ENCODE measurements at places on chromosomes 5 and 9.

- DNase-seq: no peak
Observed at GRCh38 chr5:154642499-154643245, 112.5 kb upstream of the LARP1 start.

DNA sequence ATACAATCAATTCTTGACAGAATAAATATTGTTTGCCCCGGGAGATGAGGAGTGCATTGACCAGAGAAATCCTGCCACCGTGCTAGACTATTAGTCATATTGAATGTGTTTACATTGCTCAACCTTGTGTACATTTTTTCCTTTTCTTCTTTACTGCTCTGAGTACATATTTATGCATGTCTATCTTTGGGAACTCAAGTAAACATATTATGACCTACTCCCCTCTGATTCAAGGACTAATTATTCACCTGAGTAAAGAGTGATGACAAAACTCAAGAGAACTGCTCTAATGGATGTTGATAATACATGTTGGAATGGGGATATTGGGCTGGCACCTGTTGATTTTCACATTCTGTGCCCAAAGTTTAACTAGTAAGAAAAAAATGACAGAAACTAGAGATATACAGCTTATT lies 3.9 kb upstream of the SPINK1 start:
- DNase-seq: no peak

DNA sequence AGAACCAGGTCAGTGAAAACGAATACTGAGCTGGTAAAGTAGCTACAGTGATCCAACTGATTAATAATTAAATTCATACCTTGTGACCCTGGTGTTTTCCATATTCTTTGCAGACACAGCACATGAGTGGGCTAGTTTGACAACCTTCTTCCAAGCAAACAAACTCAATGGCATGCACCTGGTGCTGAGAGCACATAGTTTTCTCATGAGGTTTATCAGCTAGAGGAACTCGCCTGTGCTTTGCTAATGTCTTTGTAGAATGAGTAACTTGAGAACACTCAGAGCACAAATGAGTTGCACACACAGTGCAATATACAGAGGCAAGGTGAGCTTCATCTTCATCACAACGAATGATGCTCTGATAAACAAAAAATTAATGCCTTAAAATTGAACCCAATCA lies 12.6 kb downstream of the TRIM23 start:
- DNase-seq: no peak

DNA sequence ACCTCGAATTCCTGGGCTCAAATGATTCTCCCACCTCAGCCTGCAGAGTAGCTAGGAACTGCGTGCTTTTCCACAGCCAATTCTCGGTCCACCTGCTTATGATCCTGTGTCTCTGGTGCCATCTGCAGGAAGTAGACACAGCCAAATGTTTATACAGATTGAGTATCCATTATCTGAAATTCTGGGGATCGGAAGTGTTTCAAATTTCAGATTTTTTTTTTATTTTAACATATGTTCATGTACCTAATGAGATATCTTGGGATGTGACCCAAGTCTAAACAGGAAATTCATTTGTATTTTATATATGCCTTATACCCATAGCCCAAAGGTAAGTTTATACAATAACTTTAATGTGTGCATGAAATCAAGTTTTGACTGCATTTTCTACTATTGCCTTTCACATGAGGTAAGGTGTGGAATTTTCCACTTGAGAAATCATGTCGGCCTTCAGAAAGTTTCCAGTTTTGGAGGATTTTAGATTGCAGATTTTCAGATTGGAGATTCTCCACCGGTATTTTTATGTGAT lies 89.5 kb downstream of the ESM1 start:
- no peak for DNase-seq

- no peak for DNase-seq
Observed at GRCh38 chr5:36297653-36298052, 4.0 kb downstream of the RANBP3L start.

DNA sequence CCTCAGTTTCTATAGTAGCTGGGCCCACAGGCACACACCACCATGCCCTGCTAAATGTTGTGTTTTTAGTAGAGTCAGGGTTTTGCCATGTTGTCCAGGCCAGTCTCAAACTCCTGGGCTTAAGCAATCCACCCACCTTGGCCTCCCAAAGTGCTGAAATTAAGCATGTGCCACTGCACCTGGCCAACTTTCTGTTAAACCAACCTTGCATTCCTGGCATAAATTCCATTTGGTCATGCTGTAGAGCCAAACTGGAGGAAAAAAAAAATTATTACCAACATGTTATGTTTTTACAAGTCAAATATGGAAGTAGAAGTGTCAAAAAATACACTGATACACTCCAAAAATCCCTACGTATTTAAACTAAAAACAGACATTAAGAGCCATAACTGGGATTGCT lies 54.1 kb downstream of the ERMP1 start:
- no peak for DNase-seq

DNA sequence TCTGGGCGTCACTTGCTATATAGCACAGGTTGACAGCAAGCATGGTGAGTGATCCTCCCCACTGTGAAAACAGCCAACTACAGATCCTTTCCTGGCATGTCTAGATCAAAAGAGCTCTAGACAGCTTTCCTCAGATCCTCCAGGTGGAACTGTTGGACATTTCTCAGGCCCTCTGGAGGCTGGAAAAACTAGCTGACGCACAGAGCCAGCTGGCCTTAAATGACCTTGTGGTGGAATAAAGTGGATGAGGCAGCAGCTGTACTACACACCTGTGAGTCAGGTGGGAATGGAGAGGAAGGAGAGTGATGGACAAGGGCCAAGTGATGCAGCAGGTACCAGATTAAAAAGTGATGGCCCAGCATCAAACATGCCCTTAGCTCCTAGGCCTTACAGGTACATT lies 172.7 kb downstream of the TRIM32 start:
- DNase-seq: no peak

DNA sequence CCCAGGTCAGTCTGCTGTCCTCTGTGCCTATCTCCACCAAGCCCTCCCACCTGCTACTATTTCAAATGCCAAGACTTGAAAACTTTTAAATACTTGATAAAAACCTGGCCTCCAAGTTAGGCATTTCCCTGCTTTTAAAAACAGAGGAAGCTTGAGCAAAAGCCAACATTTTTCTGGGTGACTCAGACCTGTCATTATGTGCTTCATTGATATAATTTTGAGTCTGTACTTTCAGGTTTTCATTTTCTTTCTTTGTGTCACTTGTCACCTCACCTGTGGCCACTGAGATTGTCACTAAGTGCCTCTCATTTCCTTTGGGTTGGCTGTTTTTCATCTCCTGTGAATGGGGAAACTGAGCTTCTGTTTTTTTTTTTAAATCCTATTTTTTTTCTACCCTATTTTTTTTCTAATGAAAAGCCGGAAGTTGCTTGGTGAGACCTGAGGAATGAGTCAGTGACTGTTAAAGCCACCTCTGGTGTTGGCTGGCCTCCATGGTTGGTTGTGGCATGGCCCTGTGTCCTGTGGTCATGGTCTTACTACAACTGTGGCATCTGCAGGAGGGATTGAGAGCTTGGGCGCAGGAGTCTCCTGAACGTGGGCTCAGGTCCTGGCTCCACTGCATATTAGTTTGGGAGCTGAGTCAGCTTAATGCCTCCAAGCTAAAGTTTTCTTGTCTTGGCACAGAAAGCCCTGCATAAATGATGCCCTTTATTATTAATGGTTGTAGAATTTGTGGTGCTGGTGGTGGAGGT lies 56.7 kb downstream of the ARHGAP26 start:
- no peak for DNase-seq

- DNase-seq: no peak
Observed at GRCh38 chr5:10977011-10977410, 216.0 kb upstream of the DAP start.

DNA sequence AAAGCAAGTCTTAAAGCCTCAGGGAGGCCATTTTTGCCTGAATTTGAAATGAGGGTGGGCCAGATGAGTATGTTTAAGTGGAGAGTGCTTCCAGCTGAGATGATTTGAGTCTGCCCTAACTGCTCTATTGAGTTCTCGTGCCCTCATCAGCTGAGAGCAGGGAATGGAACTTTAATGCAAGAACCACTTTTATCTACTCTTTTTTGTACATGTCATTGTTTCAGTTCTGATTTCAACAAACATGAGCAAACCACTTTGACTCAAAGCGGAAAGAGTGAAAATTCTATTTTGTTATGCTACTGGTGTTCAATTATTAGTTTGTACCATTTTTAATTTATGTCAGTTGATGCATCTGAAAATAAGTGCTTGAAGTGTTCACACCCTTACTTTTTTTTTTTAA lies 35.8 kb downstream of the DCAF10 start:
- no peak for DNase-seq

- no peak for DNase-seq
Observed at GRCh38 chr5:1497242-1497777, 26.4 kb downstream of the LPCAT1 start.

GRCh38 chr5:131769336-131769735 lies 27.5 kb downstream of the FNIP1 start:
- no peak for DNase-seq

GRCh38 chr9:4689021-4689420 lies 9.7 kb downstream of the CDC37L1 start:
- no peak for DNase-seq

- DNase-seq: no peak
Observed at GRCh38 chr5:36948041-36948440, 71.5 kb downstream of the NIPBL start.

All from H1 (cell line).